ENCODE measurements at places on chromosomes 12 and 14.

DNA sequence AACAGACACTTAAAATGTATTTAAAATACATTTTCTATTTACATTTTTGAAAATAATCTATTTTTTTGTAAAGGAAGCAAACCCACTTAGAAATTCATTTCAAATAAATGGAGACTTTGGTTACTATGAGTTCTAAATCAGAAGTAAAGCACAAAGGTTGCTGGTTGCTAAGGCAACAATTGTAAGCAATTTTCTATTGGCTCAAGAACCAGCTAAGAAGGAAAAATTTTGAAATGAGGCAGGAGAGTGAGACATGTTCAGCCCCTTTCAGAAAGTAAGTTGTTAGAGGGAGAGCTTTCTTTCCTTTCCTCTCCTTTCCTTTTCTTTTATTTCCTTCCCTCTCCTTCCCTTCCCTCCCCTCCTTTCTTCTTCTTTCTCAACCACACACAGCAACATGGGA is 80.7 kb downstream of the PRMT8 start:
- DNase-seq = no peak

DNA sequence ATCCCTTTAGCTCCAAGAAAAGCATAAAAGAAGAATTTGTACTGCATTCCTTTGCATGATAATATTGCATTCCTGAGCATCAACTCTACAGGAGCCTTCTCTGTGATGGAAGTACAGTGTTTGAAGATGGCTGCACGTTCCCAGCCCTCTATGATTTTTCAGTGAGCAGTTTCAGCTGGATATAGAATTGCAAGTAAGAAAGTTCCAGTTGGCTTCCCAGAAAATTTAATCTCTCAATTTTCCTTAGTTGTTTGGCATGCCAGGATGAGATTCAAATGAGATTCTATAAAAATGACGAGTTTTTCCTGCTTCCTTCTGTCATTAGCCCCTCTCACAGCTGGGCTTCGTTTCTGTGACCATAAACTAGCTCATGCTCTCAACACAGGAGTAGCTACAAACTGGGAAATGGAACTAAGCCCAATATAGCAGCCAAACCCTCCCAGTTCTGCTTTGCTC is 109.9 kb downstream of the TTC8 start:
- peak; percentile 26 for DNase-seq

- DNase-seq = peak; percentile 75
These were observed at the start of gene ATN1 for GRCh38 chr12:6927379-6928021. Gene ATN1 (plus strand): TSS chr12:6927959. CDS start chr12:6934002, 6,043 bp downstream.

GRCh38 chr14:100439781-100440180 is 116.6 kb downstream of the SLC25A47 start:
- peak; percentile 54 for DNase-seq

GRCh38 chr14:24056800-24057184 is 5.0 kb downstream of the CARMIL3 start:
- no peak for DNase-seq

- no peak for DNase-seq
These were observed 59.3 kb upstream of the TMPO start for GRCh38 chr12:98456041-98456440.

DNA sequence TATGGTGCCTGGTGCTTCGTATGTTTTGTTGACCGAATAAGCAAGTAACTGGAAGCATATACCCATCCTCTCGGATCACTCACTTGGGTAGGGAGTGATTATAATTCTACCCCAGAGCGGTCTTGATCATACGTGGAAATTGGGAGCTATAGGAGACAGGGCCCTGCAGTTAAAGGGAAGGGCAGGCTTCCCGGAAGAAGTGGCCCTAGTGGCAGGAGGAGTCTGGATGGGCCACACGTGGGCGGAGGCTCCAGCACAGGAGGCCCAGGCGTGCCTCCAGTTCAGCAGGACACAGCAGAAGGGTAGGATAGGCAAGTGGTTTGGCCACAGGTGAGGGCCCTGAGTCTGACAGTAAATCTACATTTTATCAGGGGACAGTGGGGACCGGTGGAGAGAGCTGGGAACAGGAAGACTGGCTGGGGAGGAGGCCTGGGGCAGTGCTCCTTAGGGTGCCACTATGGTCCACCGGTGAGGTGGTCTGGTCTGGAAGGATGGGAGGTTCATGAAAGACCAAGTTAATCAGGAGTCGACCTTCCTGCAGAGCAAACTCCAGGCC is 23.5 kb upstream of the YY1 start:
- no peak for DNase-seq

DNA sequence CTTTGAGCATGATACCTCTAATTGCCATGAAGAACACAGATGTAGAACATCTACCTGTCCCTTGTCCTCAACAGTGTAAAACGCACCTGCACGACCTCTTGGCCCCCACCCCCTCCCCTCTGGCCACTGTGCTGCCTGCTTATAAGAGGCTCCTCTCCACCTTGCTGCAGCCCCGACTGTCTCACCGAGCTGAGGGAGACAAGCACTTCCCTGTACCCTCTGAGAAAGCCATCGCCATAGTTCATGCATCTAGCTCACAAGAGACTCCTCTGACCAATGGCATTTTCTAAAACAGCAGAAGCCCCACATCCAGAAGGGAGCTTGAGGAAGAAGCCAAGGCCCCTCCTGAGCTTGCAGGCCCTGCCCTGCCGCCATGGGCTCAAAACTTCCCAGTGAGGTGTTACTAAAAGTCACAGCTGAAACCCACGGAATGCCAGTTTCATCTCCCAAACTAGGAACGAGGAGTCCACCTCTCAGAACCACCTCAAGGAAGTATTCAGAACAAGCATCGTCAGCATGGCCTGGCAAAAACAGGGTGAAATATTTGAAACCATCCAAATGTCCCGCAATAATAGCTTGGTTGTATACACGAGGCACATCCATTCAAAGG is 21.5 kb upstream of the ANO2 start:
- no peak for DNase-seq

DNA sequence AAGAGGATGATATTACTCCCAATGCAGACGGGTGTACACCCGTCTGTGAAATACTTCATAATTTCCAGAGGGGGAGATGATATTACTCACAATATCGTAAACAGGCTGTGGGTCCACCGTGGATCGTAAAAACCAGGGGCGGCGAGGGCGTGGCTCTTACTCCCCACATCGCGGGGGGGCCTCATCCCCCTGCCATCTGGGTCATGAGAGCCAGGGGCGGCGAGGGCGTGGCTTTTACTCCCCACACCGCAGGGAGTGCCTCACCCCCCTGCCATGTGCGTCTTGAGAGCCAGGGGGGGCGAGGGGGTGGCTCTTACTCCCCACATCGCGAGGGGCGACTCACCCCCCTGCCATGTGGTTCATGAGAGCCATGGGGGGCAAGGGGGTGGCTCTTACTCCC is 86.2 kb upstream of the GNG2 start:
- DNase-seq = no peak
